ENCODE measurements at places on chromosomes 7 and 10.

DNA sequence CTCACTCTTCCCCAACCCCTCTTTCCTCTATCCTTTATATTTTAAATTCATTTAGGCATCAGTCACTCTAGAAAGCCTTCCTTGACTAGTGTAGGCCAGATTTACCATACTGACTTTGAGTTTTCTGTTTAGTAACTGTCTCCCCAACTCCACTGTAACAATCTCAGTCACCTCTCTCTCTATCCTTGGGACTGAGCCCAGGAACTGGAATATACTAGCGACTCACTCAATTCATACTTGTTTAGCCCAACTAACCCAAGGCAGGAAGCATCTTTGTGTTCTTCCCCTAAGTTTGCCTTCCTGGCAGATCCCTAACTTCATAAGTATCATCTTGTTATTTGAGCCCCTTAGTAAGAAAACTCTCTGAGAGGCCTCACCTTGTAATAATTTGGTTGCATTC lies 19.1 kb downstream of the PLCE1 start:
- no peak for DNase-seq

GRCh38 chr7:50486512-50486911 lies 36.4 kb upstream of the FIGNL1 start:
- DNase-seq, result no peak

GRCh38 chr7:105450177-105450861 lies 61.6 kb upstream of the SRPK2 start:
- no peak for DNase-seq

DNA sequence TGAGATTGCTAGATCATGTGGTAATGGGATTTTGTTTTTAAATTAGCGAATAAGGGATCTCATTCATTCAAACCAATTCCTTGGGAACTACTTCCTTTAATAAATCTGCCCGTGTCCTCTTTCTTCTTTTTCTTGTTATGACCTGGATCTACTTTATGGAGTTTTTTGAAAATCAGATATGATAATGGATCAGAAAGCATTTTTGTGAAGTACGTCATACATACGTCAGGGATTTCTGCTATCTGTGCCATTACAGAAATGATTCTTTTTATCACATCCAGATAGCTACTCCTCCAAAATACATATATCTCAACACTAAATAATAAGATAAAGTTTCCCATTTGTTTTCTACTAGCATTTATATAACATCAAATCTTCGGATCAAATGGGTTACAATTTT lies 40.2 kb upstream of the STK17A start:
- DNase-seq, result no peak

GRCh38 chr7:134954197-134955082 lies 31.9 kb upstream of the AGBL3 start:
- DNase-seq, result peak; percentile 7

DNA sequence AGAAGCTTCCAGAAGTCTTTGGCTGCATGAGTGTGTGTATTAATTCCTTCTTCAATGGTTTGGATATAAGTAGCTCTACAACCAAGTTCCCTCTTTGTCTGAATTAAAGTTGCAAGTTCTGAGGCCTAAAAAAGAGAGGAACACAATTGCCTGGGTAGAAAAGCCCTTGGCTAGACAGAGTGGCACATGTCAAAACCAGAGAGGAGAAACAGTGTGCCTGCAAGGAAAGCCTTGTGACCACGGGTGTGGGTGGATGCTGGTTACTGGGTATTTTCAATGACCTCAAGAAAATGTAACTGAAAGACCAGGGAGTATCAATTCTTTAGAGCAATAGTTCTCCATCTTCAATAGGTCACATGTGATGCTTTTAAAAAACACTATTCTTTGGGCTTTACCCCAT lies 148.3 kb downstream of the SVIL start:
- no peak for DNase-seq

- no peak for DNase-seq
These were observed 453.4 kb upstream of the CELF2 start for GRCh38 chr10:10564081-10564794.

GRCh38 chr10:80535671-80536360 lies 1.9 kb upstream of the SH2D4B start:
- DNase-seq, result no peak

- no peak for DNase-seq
These were observed 57.0 kb downstream of the CDC123 start for GRCh38 chr10:12252882-12253546.

GRCh38 chr7:111622084-111622483 lies 59.8 kb upstream of the IMMP2L start:
- DNase-seq, result no peak

GRCh38 chr7:15831606-15832005 lies 145.1 kb upstream of the MEOX2 start:
- DNase-seq, result no peak

- DNase-seq, result no peak
These were observed 550.0 kb downstream of the MDFIC start for GRCh38 chr7:115471891-115472290.

DNA sequence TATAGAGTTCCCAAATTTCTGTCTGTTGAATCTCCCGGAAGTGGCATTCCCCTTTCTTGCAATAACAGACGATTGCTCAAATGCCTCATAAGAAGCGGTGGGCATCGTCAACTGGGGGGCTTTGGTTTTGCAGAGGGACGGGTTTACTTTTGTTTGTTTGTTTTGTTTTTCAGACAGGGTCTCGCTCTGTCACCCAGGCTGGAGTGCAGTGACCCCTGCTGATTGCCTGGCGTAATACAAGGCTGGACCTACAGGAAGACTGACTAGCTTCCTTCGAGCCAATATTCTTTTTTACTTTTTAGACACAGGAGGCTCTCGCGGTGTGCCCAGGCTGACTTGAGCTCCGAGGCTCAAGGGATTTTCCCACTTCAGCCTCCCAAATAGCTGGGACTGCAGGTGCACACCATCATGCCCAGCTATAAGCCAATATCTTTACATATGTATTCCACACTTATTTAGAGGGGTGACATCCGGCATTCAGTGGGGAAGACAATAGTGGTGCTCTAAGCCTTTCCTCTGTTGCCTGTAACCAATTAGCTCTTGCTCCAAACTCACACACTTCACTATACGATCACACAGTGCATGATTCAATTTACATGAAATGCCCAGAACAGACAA lies 58.1 kb downstream of the FHIP2A start:
- no peak for DNase-seq

- peak; percentile 35 for DNase-seq
These were observed 10.5 kb downstream of the SKAP2 start for GRCh38 chr7:26853788-26854393.

GRCh38 chr10:104546756-104547155 lies 94.3 kb upstream of the SORCS3 start:
- no peak for DNase-seq

DNA sequence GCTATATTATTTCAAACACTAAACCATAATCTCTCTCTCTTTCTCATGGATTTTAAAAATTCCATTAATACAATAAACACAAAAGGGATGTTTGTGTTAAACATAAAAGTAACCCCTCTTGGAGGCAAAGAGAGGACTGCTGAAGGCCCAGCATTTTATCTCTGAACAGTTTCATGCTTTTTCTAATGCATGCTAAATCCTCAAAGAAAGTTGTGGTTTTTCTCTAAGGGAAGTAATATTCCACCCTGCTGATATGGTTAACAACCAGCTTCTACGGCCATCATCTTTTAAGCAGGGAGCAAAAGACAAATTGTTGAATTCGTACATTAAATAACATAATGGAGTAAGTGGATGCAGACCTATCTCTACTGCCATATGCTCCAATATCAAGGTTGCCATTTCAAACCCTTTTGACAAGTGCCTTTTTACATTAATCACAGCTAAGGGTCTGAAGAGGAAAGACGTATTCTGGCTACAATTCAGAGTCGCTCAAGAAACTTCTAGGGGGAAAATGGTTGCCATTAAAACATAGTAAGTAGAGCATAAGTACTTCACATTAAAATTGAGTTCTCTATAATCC lies 103.1 kb downstream of the SLC25A13 start:
- no peak for DNase-seq

DNA sequence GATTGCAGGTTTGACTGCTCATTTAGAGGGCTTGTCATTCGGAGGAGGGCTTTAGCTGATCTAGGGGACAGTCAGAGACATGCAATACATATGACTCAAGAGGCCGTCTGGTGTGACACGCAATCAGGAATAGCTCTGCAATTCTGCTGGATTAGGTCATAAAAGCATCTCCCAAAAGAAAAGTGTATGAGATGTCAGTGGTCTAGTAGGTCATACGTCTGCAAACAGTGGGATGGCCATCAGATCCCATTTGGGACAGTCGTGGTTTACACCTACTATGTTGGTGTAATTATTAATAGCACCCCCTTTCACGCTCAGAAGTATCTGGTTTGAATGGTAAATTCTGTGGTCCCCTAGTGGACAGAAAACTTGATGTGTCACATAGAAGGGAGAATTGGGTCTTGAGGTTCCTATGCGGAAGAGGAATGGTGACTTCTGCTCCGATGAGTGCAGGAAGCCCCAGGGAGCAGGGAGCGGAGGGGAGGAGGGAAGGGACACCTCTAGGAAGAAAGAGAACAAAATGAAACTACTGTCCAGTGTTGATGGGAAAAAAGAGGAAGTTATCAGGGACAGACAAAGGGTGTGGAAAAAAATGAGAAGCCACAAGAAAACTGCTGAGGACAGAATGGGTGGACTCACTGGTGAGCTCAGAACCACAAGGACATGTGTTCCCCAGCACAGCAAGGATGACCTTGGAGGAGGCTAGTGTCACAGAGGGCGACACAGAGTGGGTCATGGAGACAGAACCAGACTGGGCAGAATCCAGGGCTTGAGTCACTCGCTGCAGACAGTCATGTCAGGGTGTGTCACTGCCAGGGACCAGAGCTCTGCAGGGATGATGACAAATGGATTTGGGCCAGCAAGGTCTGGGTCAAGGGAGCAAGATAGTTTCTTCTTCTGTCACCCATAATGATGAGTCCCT lies 59.9 kb downstream of the MAP3K8 start:
- no peak for DNase-seq

DNA sequence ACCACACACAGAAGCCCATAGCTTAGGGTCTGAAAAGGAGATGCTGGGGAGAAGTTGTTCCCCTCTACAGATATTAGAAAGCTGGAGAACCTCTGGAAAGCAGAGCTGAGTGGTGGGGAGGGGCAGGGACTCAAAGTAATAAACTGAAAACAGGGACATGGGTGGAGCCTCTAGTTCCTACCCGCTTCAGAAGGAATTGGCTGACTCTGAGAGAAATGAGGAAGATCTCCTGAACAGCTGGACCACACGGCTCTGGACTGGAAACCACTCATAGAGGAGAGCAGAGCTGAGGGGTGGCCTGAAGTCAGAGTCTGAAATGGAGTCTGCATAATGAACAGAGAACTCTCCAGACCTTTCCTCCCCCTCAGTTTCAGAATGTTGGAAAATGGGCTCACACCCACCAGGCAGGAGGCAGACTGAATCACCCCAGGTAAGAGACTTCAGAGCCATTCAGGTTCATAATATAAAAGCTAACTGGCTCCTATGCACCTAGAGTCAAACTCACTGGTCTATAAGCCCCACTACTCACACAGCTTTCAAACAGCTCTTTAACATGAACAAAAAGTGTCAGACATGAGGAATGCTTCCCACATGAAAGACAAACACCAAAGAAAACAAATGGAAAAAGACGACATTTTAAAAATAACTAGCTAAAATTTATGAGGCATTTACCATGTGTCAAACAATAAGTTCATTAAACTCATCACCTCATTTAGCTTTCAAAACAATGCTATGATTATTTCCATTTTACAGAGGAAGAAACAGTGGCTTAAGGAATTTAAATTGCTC lies 68.1 kb downstream of the RNF216 start:
- DNase-seq, result no peak

- DNase-seq, result no peak
These were observed 187.9 kb downstream of the PLXDC2 start for GRCh38 chr10:20004087-20004523.

DNA sequence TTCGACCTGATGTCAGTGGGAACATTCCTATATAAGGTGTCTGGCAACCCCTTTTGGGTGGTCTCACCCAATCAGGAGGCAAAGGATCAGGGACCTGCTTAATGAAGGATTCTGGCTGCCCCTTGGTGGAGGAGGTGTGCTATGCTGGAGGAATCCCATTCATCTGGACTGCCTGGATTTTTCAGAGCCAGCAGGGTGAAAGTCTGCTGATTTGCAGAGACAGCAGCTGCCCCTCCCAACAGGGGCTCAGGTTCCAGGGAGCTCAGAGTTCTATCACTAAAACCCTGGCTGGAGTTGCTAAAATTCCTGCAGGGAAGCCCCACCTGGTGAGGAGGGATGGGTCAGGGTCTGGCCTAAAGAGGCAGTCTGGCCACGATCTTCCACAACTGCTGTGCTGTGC lies 398.5 kb upstream of the CNTNAP2 start:
- DNase-seq, result no peak

DNA sequence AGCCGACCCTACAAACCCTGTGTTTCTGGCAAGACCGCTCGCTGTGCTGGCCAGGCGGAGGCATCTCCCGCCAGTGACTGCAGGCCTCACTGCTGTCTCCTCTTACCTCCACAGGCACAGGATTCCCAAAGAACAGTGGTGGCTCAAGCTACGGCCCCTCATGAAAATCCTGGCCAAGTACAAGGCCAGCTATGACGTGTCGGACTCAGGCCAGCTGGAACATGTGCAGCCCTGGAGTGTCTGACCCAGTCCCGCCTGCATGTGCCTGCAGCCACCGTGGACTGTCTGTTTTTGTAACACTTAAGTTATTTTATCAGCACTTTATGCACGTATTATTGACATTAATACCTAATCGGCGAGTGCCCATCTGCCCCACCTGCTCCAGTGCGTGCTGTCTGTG lies 36.2 kb downstream of the PITRM1 start:
- no peak for DNase-seq
